ENCODE measurements at places on chromosomes 4 and X. TPM values are rescaled to one million over a fixed set of nuclear protein-coding genes. Genes with fewer than 3 reads are reported as not detected.

DNA sequence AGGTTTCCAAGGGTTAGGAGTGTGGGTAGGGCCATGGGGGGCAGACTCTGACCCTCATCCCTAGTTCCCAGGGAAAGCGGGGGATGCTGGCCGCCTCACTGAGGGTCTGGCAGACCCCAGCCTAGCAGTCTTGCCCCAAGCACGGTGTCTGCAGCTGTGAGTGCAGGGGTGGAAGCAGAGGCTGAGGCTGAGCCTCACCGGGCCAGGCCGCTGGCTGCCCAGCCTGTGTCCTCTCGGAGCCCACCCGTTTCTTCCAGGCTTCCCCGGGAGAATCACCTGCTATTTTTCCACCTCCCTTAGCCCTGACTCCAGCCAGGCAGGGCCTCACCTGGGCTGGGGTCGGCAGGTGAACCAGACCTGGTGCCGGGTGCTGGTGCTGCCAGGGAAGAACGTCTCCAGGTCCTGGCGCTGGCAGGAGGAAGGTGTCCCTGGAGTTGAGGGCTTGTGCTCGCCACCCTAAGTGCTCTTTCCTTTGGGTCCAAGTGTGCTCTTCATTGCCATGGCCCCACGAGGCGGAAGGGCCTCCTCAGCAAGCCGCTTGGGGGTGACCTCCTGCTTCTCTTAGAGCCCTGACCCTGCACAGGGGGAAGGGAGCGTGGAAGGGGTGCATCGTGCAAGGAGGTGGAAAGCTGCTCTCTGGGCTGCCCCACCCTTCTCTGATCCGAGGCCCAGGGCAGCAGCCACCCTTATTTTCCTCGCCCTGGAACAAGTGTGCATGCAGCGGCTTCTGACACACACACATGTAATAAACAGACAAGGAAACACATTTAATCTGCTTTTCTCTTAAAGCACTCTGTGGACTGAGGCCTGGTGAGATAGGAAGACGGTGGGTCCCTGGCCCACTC is 112.7 kb downstream of the FAM53A start:
- DNase-seq, result no peak

Gene FRMD7
- total RNA-seq, result 0.10 TPM

GRCh38 chrX:91108761-91109160 is 325.9 kb upstream of the PABPC5 start:
- no peak for DNase-seq

DNA sequence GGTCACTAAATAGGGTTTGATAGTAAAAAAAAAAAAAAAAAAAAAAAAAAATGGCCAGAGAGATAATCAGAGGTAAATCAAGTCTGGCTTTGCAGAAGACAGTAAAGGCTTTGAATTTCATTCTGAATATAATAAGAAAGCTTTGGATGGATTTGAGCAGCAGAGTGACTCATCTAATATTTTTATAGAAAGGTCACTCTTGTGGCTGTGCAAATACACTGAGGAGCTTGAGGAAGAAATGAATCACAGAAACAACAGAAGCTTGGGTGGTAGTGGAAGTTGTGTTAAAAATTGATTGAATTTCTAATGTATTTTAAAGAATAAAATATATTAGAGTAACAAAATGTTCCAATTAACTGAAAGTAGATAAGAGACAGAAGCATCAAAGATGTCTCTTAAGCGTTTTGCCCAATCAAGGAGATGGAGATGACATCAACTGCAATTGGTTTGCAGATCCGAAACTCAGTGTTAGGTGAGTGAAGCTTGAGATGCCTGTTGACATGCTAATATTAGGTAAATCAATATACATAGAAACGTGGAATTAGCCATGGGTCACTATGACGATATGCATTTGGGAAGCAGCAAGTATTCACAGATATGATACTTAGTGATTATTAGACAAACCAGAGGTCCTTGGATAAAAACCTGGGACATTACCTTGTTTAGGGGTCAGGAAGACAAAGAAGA is 280.5 kb downstream of the GPM6A start:
- DNase-seq, result no peak

DNA sequence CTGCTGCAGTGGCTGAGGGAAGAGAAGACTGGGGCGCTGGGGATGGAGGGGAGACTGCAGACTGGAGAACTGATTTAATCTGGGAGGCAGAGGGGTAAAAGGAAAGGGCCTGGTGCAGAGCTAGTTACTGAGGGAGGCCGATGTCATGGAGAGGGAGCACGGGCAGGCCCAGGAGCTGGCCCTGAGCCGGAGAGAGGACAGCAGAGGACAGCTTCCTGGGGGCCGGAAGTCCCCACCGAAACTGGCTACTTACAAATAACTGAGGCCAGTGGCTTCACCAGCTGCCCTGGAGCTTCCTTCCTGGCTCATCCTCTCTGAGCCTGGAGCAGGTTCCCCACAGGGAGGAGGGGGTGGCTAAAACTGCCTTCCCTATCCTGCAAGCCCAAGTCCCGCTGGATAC is 26.9 kb downstream of the NSG1 start:
- no peak for DNase-seq

Gene TMSB15C
- total RNA-seq, result 7.6 TPM

Gene IL21
- total RNA-seq, result not detected

DNA sequence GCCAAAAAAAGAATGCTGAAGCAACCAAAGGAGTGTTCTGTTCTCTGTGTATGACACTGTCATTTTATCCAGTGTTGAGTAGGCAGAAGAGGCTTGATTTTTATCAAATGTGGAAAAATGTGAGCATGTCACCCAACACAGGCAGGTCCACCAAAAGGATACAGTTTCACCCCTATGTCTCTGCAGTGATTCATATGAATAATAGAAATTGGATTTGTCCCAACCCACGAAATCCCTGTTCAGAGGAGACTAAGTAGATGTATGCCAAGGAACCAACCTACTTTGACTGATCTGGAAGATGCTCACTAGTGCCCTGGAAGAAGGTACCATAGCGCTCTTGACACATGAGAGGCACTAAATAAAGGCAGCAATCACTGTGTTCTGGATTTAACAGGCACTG is 72.5 kb downstream of the FGF13 start:
- no peak for DNase-seq

Gene ENAM
- 0.69 TPM for total RNA-seq

Gene GNL3L
- total RNA-seq, result 23.4 TPM
